KG1 (cell line): ENCODE measurements at places on chromosomes 1 and 21.
A peak's percentile ranks its signal among the peaks of the same experiment; 100 is the strongest.

DNA sequence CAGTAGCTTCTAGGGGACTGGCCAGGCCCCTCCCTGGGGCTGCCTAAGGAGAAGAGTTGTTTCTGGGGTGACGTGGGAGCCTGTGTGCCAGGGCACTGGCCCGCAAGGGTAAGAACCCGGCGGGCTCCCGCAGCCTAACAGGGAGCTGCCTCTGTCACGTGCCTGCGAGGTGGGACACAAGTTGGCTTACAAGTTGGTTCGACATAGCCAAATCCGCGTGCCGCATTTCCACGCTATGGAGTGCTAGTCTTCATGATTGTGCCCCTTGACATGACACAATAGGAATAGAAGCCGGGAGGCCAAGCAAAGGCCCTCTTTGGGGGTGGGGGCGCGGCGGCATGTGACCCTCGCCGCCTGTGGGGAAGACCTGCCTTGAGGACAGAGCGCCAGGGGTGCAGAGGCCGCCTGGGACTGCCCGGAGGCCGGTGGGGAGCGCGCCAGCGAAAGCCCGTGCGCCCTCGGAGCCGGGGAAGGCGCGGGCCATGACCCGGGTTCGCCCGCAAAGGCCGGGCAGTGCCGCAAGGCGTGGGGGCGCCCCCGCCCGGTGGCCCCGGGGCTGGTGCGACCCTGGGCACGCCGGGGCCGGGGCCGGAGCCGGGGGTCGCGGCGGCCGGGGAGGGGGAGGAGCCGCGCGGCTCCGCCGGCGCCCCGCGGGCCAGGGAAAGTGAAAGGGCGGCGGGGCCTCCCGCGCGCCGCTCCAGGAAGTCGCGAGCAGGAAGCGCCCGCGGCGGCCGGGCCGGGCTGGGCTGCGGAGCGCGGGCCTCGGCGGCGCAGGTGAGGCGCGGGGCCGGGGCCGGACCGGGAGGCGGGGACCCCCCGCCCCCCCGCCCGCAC is at the start of gene SLC37A1:
Gene SLC37A1, plus strand, starts transcription at position 702 of the 834 bp plus-strand sequence. CDS start 4,603 bp downstream, outside the sequence.
- no peak for DNase-seq

DNA sequence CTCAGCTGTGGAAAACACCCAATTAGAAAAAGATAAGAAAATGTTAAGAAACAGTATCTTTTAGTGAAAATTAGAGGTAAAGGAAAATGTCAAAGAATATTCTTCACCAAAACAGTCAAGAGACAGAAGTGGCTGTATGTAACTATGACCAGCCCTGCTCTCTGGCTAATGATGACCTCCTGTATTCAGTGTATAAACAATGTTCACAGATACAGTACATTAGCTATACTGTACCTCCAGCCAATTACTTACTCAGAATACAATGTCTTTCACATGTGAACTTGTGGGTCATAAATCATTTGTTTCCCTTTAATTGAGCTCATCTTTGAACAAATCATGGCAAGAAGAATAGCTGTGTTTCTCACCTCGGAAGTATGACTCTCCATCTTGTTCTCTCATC is 432.0 kb downstream of the LMO4 start:
- no peak for DNase-seq

- DNase-seq, result no peak
Measured at GRCh38 chr1:206703661-206704060, 19.0 kb downstream of the MAPKAPK2 start.

DNA sequence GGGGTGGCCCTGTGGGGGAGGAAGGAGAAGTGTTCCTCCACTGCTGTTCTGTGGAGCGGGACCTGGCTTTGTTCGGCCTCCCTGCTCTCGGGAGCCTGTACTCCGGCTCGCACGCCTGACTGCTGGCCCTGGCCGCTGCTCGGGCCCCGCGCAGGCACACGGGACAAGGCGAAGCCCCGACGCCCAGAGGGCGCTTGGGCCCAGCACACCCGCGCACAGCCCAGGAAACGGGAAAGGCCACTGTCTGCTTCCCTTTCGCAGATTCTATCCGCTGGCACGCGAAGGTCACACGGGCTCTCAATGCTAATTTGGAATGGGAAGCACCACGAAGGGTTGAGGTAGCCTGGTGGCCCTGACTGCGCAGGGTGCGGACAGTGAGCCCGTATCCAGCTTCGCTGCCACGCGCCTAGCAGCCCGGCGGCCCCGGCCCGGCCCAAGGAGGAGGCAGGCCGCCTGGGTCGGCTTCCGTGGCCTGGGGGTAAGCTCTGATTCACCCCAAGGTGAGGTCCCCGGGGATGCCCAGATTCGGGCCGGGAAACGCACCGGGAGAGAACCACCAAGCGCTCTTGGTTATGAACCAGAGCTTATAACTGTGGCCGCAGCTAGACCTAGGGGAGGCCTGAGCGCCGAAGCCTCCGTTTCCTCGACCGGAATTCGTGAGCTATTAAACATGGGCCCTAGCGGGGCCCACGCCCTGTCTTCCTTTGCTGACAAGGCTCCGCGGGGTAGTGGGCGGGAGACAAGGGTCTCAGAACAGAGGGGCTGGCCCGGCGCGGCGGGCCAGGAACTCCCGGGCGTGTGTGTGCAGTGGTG is 19.7 kb upstream of the TBX15 start:
- no peak for DNase-seq

DNA sequence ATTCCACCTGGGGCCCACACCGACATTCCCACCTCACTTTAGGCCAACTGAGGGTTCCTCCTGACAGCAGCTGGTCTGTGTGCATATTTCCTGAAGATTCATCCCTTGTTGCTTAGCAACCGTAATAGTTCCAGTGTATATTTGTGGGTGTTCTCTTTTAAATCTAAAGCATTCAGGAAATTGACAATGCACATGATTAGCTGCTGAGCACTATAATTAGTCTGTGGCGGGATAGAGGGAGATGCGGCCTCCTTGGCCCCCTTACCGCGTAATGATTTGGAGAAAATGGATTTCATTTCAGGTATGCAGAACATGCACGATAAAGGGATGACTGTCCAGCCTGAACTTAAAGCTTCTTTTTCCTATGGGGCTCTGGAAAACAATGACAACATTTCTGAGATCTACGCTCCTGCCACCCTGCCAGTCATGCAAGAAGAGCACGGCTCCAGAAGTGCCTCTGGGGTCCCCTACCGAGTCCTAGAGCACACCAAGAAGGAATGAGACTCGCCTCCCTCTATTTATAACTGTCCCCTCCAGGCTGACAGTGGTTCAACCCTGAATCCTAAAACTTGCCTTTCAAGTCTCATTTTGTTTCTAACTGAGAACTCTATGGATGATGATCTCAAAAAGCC is 33.8 kb upstream of the RCAN3 start:
- DNase-seq, result no peak

DNA sequence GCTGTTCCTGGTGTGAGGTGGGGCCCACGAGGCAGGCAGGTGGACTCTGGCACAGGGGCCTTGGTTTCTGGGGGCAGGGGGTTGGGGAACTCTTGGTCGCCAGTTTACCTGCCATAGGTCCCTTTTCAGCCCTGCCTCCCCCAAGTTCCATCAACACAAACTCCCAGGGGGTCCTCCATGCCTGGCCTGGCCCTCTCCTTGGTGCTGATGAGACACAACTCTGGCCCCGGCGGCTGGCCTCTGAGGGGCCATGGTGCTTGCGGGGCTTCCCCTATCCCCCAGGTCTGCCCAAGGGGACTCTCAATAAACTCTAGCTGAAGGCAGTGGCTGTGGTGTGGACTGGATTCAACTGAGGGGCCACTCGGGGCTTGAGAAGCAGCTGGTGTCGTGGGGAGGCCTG is 16.0 kb downstream of the HTR6 start:
- no peak for DNase-seq

GRCh38 chr1:12585951-12586942 is 31.8 kb downstream of the DHRS3 start:
- DNase-seq, result no peak

DNA sequence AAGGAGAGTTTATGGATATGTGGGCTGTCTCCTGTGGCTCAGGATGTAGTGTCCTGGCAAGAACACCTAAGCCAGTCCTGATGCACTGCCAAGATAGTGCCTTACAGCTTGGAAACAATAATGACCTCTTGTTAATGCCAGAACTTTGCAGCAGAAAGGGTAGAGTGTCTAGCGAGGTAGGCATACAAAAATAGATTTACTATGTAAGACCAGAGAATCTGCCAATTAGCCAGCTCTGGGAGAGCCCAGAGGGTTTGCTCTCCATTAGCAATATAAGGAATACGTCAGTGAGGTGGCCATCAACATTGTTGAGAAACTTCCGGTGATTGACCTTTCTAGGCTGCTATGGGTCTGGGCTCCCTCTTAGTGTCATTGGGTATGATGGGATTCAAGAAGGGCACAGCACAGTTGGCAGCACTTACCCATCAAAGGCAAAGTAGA is 178.5 kb upstream of the GALNT2 start:
- DNase-seq, result no peak

DNA sequence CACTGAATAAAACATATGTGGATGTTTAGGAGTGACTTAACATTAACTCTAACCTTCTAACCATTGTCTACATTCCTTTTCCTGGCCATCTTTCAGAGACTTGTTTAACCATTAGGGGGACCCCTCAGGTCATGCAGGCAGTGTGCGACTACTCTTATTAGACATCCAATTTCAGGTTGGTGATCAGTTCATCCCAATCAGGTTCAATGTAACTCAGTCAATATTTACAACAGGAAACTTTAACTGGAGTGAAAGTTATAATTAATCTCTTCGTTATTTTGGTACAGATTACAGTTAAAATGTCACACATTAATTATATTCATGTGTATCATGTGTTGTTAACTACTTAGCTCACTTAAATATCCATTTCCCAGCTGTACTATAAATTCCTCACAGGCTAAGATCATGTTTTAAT is 68.8 kb upstream of the RGS1 start:
- no peak for DNase-seq

DNA sequence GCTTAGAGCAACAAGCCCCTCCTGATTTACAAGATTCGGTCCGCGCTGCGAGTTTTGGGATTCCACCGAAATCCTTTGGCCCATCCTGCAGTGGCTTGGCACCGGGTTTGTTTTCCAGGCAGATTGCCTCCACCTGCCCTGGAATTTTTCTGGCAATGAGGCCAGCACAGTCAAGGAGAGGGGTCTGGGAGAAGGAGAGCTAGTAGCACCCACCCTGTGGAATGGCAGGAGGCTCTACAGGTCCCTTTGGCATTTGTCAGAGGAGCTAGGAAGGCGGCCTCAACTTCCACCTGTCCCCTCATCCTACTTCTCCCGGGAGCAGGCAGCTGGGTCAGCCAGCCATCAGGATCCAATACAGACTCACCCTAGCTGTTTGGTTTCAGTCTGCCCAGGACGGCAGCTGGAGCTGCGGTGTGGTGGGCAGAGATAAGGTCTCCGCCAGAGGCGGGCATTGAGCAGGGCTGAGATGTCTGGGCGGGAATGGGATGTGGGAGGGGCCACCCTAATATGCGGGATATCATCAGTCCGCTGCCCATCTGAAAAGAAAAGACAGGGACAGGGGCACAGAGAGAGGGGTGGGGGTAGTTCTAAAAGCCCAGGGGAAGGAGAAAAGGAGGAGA is 37.8 kb upstream of the PRELP start:
- no peak for DNase-seq

GRCh38 chr1:23597635-23598388 is 38.5 kb upstream of the ID3 start:
- DNase-seq, result no peak

GRCh38 chr1:5745800-5746610 is 246.2 kb downstream of the NPHP4 start:
- DNase-seq, result peak; percentile 11

GRCh38 chr1:201939574-201939973 is 6.8 kb downstream of the LMOD1 start:
- DNase-seq, result no peak

- DNase-seq, result no peak
Measured at GRCh38 chr1:204841798-204842197, 28.9 kb upstream of the NFASC start.

GRCh38 chr1:45545553-45546310 is 4.9 kb upstream of the AKR1A1 start:
- no peak for DNase-seq

GRCh38 chr1:21721295-21721985 is 52.3 kb upstream of the RAP1GAP start:
- no peak for DNase-seq

DNA sequence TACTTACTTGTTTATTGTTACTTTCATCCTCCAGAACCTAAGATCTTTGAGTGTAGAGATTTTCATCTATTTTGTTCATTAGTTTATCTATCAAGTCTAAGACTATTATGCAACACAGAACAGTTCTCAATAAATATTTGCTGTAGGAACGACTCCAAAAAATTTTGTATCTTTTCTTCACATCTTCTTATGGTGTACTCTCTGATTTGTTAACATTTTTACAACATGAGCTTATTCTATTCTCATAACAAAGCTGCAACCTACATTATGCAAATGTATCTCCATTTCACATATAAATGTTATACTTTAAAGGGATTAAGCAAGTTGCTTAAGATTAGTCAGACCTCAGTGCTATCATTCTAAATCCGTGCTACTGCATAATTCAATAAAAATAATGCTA is 514.2 kb upstream of the ZP4 start:
- DNase-seq, result no peak

GRCh38 chr1:78360584-78360983 is 130.2 kb upstream of the PTGFR start:
- DNase-seq, result no peak

DNA sequence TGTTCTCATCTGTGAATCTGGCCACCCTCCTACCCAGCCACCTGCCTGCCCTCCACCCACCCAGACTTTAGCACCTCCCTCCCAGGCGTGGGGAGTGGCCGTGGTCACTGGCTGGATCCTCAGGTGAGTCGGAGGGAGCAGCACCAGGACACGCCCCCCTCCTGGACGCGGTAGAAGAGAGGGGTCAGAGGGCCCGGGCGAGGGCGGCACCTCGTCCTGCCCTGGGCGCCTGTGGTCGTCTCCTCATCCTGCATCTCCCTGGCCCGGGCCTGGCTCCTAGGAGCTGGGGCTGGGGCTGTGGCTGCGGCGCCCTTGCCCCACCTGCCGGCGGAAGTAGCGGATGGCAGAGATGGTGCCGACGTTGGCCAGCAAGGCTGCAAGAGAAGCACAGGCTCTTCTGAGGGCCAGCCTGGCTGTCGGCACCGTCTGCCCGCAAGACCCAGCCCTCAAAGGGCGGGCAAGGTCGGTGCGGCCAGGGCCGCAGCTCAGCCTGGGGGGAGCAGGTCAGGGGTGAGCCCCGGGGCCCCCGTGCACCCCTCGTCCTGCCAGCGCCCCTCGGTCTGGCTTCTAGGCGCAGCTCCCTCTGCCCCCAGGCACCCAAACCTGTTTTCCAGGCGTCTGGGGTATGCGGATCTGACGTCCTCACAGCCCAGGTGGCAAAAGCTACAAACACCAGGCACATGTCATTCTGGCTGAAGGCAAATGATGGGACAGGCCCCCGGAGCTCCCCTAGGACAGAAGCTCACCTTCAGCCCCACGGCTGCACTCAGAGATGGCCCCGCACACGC is 5.8 kb downstream of the PERM1 start:
- no peak for DNase-seq
